ENCODE measurements at places on chromosomes 11 and 22. TPM values are rescaled to one million over a fixed set of nuclear protein-coding genes. Genes with fewer than 3 reads are reported as not detected.
A peak's percentile ranks its signal among the peaks of the same experiment; 100 is the strongest.

MMP1 gene
- total RNA-seq: not detected

POTEH gene
- total RNA-seq: not detected

DNA sequence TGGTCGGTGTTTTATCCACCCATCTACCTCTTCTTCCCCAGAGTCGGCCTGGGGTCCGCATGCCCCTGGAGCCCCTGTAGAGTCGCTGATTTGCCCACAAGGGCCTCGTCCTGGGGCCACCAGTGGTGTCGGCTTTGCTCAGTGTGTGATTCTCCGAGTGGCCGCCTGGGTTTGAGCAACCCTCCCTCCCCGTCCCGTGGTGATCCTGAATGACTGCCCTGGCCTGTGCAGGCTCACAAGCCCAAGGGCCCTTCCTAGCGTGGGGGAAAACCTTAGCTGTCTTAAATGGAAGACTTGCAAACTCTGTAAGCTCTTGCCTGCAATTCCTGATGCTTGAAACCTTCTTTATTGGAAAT, 128.3 kb downstream of the OSBP2 start:
- peaks cover 33% of the 10 kb centered on the region for H3K27me3 ChIP-seq
- no peak overlapping the region for H3K27ac ChIP-seq
- peak overlapping the region; percentile 8 for H3K4me3 ChIP-seq
- DNase-seq: no peak
- no peaks in the 10 kb centered on the region for H3K36me3 ChIP-seq

- H3K27ac ChIP-seq: peak within 1 kb of the TSS; percentile 63
- H3K36me3 ChIP-seq: peaks cover 3% of the 10 kb centered on the region
- H3K27me3 ChIP-seq: no peaks in the 10 kb centered on the region
- H3K4me3 ChIP-seq: peak within 1 kb of the TSS; percentile 78
- H3K4me1 ChIP-seq: peaks cover 13% of the 10 kb centered on the region
Measured at GRCh38 chr22:21952586-21953571, at the start of gene PPM1F. Gene PPM1F, minus strand, starts transcription at chr22:21952848. Its CDS starts 6,800 bp downstream, at chr22:21946048.

DNA sequence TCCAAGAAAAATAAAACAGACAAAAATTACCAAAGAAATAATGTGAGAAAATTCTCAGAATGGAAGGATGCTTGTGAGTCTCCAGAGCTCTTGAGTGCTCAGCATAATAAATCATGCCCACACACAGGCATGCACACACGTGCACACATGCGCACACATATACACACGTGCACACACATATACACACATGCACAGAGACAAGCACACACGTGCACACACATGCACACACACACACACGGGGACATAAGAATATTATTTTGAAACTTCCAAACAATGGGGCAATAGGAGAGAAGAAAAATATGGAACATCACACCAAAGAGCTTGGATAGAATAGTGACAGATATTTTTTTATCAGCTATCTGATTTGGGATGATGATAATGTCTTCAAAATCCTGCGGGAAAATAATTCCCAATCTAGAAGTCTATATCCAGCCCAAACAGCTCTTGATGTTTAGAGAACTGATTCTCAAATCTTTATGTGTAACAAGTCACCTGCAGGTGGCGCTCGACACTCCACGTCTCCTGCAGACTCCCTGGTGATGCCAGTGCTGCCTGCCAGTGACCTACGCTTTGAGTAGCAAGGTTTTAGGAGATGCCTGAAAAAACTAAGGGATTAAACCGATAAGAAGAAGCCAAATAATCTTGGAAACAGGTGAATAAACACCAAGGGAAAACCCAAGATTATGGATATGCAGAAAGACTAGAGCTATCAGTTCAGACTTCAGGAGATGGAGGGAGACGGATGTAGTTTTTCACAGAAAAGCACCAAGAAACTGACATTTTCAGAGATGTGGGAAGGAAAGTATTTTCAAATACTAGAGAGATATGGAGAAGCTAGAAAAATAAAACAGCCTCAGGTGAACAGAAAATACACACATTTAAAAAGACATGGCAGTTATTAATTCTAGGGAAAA, 743.6 kb downstream of the ETS1 start:
- H3K27ac ChIP-seq: no peak overlapping the region
- H3K4me1 ChIP-seq: no peaks in the 10 kb centered on the region
- peaks cover 11% of the 10 kb centered on the region for H3K27me3 ChIP-seq
- no peaks in the 10 kb centered on the region for H3K36me3 ChIP-seq
- H3K4me3 ChIP-seq: no peak overlapping the region

DNA sequence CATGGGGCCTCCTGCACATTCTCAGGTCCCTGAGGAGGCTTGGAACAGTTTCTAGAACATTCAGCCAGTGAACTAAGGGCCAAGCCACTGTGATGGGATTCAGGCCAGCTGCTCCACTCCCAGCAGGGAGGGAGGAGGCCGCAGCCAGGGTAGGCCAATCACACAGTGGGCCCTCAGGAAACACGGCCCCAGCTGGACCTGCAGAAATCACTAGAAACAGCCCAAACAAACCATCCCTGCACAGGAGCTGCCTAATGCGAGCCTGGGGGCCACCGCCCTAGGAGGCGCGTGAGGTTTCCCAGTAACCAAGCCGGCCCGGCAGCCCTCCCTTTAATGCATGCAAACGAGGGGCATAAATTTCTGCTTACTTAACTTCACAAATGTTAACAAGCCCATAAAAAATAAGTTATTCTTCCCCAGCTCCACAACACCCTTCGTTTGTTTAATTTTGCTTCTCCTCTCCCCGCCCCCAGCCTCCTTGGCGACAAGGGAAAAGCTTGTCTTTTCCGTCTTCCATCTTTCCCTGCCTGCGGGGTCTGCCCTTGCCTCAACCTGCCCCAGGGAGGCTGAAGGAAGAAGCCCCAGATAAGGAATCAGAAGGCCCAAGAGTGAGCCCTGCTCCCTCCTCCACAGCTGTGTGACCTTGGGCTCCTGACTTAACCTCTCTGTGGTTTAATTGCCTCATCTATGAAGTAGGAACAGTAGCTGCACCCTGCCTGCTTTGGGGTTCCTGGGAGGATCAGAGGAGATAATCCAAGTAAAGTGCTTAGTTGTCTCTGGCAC, 25.7 kb downstream of the ELFN2 start:
- no peak overlapping the region for H3K4me3 ChIP-seq
- H3K36me3 ChIP-seq: no peaks in the 10 kb centered on the region
- H3K4me1 ChIP-seq: no peaks in the 10 kb centered on the region
- H3K27ac ChIP-seq: no peak overlapping the region
- no peak for DNase-seq

GRCh38 chr11:3341298-3341697, 37.6 kb downstream of the ZNF195 start:
- H3K36me3 ChIP-seq: no peaks in the 10 kb centered on the region
- H3K4me3 ChIP-seq: no peak overlapping the region
- peaks cover 44% of the 10 kb centered on the region for H3K27me3 ChIP-seq
- H3K4me1 ChIP-seq: no peaks in the 10 kb centered on the region
- DNase-seq: peak; percentile 73

Measured in activated CD4-positive, alpha-beta T cell treated with anti-CD3 and anti-CD28 coated beads, Interleukin-2, amount 10 ng/mL, durations not matched to agents 7 days and 5 days (primary cell).